ENCODE measurements at places on chromosomes 4 and X.

DNA sequence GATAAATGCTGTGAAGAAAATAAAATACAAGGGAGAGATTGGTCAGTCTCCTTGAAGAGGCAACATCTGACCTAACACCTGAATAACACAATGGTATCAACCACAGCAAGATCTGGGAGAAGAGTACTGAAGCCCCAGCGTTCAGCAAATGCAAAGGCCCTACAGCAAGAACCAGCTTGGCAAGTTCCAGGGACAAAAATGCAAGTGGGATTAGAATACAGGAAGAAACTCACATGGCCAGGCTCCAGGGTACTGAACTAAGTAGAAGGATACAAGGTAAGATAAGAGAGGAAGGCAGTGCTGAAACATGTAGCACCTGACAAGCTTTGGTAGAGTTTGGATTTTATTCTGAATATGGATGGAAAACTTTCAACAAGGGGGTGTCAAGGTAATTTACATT, 3.6 kb downstream of the SMIM14 start:
- no peak for DNase-seq

DNA sequence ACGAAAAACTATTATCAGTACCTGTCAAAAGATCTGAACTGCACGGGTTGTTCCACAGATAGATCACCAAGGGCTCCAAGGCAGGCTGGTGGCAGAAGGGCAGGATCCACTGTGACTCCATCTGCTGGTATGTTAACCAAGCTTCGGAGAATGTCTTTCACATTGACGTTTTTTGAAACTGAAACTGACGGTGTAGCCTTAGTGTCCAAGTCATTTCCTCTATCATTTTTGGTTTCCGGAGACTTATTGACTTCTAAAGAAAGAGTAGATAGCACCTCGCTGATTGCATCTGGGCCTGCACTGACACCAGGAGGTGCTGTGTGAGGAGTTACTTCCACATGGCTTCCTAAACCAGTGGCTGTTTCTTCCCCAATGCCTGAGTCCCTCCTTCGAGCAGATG, 186.9 kb downstream of the LRBA start:
- peak; percentile 15 for DNase-seq

DNA sequence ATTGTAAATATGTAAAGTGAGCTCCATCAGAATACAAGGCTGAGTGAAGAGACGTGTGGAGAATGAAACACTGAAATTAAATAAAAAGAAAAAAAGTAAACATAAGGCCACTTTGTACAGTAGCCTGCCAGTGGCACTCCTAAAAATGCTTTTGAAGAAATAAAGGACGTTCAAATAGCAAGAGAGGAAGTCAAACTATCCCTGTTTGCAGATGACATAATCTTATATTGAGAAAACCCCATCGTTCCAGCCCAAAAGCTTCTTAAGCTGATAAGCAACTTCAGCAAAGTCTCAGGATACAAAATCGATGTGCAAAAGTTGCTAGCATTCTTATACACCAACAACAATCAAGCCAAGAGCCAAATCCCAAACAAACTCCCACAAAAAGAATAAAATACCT, 24.2 kb downstream of the RASSF6 start:
- no peak for DNase-seq

GRCh38 chr4:163384434-163384833, 40.7 kb downstream of the NPY5R start:
- DNase-seq = no peak

GRCh38 chr4:38463268-38463958, 200.6 kb upstream of the KLF3 start:
- no peak for DNase-seq

Data from activated T-helper 1 cell treated with Interleukin-2 at 50 U/mL for 16 hours (primary cell).